ENCODE measurements at places on chromosomes 2 and 18.

DNA sequence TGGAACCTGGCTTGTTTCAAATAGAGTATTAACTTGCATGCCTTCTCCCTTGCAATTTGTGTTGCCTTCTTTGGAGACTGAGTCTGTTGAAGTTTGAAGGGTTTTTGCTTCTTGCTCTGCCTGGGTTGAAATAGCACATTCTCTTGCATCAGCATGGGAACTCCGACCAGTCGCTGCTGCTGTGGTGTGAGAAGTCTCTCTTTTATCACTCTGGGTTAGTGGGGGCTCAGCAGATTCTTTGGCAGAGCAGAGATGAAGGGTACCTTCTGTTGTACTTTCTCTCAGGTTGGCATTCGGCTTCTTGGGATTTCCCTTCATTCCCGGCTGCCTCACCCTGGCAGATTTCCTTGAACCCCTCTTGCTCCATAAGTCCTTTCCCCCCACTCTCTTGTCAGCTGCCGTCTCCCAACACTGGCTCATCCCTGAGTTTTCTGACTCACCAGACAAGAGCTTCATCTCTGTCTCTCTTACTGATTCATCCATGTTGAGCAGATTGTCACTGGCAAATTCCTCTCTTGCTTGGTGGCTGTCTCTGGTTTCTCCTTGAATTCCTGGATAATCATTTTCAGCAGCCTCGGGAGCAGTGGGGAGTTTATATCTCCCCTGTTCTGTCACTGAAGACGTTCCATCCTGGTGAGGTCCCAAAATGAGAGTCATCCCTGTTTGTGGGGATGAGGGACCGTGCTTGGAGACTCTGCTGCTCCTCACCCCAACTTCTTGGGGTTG lies 49.9 kb downstream of the ALPK2 start:
- DNase-seq = no peak

GRCh38 chr2:24363301-24363700 lies 3.0 kb upstream of the ITSN2 start:
- no peak for DNase-seq

DNA sequence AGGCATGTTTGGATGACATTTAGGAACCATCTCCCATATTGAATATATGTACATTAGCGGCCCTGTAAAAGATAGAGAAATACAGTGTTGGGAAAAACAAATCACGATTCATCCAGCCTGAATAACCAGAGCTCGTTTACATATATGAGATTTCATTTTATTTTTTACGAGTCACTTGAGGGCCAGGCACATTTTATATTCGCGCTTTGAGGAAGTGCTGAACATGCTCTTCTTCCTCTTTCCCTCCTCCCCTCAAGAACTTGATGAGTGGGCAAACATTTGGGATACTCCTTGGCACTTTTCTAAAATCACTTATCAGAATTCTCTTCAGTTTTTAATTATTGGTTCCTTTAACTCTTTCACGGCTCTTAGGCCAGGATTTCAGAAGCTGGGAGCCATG lies 268.0 kb upstream of the TANK start:
- no peak for DNase-seq

GRCh38 chr2:200255549-200255948 lies 50.9 kb upstream of the SPATS2L start:
- no peak for DNase-seq

DNA sequence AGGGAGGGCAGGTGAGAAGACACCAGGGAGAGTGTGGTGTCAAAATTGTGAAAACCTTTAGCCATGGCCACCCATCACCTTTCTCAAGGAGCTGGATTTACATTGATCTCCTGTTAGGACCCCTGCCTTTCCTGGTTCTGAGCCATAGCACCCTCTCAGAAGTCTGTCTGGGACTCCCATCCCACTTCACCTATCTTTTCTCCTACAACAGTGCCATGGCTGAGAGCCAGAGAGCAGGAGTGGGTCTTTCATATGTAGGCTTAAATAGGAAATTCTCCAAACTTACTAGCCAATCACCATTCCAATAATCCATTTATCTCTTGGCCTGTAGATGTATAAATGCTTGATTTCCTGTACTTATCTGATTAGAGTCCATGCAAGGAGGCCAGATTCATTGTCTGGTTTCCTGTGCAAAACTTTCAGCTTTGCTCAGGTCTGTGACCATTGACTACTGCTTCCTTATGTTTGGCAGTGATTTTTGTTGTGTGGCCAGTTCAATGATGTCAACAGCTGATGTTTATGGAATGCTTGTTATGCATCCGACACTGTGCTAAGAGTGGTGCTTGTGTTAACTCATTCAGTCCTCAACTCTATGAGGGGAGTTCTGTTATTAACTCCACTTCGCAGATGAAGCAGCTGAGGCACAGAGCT lies 57.6 kb upstream of the IGFBP5 start:
- DNase-seq = no peak

GRCh38 chr18:77056344-77057005 lies 76.1 kb downstream of the MBP start:
- no peak for DNase-seq

DNA sequence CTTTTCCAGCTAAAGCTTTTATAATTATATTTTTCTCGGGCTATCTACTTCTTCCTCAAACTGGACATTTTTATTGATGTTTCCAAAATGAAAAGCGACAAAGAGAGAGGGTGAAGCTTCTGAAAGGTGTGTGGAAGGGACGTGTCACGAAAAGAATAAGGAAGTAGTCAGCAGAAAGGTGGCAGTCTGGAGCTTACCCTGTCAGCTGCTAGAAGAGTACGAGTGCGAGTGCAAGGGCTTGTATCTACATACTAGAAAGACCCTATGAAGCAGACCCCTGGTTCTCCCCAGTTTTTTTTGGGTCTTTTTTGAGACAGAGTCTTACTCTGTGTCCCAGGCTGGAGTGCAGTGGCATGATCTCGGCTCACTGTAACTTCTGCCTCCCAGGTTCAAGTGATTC lies 14.6 kb downstream of the FHL2 start:
- no peak for DNase-seq

DNA sequence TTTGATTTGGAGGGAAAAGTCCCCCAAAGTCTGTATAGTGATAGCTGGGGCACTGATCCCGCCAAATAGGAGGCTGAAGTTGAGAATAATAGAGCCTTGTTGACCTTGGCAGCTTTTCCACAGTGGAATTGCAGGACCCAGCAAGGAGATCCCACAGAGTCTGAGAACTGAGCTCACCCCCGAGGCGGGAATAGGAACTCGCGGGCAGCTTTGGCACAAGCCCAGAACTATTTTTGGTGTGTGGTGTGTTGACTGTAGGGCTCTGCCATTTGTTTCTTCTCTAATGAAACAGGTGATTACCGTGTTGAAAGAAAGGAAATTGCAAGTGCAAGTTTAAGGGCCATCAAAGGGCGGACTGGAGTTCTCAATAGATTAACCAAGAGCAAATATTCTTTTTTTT lies 34.0 kb downstream of the SH3RF3 start:
- peak; percentile 65 for DNase-seq

- DNase-seq = peak; percentile 25
These were observed 1.1 kb upstream of the FARP2 start for GRCh38 chr2:241354668-241355658.

- DNase-seq = no peak
These were observed 29.6 kb upstream of the RPL31 start for GRCh38 chr2:100972452-100972851.

DNA sequence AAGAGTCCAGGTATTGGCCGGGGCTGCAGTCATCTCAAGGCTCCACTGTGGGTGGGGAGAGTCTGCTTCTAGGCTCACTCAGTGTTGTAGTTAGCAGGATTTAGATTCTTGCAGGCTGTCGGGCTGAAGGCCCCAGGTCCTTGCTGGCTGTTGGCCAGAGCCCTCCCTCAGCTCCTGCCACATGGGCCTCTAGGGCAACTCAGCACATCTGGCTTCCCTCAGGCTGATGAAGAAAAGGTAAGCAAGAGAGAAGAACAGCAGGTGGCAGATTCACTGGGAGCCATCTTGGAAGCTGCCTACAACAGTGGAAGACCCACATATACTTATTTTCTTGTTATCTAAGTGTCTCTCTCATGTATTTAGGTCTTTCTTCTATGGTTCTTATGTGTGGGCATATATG lies 4.3 kb downstream of the MRPS9 start:
- DNase-seq = peak; percentile 33

- no peak for DNase-seq
These were observed 68.5 kb upstream of the HDAC4 start for GRCh38 chr2:239469106-239469960.

DNA sequence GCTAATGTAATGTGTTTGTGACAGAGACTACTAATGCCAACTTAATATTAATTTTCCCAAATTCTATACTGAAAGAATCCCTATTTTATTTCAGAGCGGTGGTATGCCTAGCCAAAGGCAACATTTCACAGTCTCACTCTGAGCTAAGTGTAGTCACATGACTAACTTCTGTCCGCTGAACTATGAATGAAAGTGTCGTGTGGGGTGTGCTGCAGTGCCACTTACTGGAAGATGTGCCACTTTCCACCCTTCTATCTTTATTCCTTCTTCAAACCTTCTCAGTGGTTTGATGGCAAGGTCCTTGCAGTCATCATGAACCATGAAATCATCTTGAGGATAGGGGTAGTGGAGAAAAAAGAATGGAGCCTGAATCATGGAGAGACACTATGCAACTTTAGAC lies 47.3 kb upstream of the C1D start:
- DNase-seq = no peak

DNA sequence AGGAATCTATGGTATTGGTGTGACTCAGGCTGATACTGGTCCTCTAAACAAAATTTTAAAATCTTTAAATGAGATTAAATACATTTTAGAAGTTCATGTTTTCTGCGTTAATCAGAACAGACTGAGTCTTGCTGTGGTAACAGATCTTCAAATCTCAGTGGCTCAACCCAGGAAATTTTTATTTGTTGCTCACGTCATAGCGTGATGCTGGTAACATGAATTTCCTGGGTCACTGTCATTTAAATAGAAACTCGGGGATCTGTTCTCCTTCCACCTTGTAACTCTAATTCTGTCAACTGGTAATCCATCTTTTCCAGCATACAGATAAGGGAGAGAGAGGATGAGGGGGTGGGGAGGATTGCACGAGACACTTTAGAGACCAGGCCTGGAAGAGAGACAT lies 90.0 kb downstream of the CDC42EP3 start:
- no peak for DNase-seq

DNA sequence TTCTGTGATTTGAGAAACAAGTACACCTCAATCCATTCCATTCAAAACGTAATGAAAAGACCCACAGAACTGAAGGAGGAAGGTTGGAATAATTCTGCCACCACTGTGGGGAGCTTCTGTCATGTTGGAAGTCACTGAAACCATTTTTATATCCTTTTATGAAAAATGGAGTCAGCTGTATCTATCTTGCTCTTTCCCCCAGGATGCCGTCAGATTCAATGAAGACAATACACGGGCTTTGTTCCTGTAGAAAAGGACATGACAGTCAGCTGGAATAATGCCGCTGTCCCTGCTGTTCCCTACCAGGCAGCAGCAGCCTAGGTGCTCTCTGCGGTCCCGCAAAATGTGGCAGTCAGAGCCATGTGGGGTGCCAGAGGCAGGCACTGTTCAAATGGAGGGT lies 52.5 kb upstream of the APCDD1 start:
- no peak for DNase-seq

DNA sequence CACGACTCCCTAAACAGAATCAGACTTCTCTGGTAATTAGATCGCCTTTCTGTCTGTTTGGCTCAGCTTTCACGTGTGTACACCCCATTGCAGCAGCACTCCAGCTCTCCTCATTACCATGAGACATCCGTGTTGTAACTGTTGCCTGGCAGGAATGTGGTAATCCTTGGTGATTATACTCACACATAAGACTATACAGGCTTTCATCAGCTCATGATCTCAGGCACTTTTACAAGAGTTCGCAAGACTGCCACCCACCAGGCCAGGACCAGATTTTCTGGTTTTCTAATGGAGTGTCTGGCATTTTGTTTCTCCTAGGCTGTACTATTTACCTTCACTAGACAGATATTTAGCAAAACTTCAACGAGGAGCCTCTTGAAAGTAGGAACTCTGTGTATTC lies 50.2 kb downstream of the ACVR1 start:
- DNase-seq = no peak

- peak; percentile 51 for DNase-seq
These were observed 84.2 kb downstream of the SLC4A10 start for GRCh38 chr2:161708350-161708975.

DNA sequence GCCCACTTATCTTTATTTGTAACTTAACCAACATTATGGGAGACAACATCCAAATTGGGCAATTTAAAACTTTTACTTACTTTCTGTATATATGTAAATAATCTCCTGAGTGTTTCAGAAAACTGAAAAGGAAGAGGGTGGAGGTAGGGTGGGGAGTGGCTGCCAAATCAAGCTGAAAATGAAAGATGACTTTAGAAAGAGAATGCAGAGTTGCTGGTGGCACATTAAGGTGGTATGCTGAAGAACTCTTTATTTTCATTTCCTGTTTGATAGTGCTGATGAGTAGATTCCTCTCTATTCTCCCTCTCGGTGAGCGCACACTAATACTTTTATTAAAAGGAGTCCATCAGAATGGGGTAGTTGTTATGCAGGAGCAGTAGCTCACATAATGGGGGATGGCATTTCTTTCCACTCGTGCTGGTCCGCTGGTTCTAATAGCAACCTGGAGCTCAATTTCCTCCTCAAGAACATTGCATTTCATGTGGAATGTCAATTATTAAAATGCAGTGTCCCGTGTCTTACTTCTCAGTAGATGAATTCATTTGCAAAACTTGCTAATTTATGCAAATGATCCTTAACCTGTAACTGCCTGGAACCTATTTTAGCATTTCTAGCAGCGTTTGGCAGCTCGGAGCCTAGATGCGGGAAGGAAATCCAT lies 466.9 kb upstream of the HNRNPA3 start:
- no peak for DNase-seq

GRCh38 chr2:218964041-218964771 lies 4.7 kb downstream of the CDK5R2 start:
- DNase-seq = peak; percentile 76

GRCh38 chr2:108829578-108830310 lies 43.2 kb downstream of the CCDC138 start:
- no peak for DNase-seq

DNA sequence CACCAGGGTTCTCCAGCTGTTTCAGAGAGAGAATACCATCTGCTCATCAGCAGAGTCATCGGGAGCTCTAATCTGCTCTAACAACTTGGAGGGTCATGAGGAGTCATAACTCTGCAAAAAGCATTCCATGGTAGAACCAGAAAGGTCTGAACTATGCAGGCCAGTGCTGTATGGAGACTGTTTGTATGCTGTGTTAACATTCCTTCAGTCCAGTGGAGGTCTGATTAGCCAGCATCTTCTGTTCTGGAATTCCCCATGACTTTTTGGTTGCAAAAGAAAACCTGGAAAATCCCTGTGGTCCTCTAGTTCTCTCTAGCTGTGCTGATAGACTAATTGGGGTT lies 9.4 kb upstream of the ITGB6 start:
- DNase-seq = no peak

- DNase-seq = no peak
These were observed 80.1 kb downstream of the GALNT1 start for GRCh38 chr18:35661483-35662146.

DNA sequence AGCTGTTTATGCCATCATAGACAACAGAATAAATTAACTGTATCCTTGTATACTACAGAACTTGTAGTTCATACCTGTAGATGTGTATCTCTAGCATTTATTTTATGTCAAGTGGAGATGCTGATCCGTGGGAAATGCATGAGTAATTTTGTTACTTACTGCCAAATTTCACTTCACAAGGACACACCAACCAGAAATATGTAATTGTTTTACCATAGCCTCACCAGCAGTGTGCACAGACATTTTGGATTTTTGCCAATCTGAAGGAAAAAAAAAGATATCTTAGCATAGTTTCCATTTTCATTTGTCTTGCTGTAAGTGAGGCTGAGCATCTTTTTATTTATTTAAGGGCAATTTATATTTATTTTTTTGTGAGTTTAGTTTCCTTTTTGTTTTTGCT lies 265.1 kb upstream of the OSR1 start:
- DNase-seq = no peak

- peak; percentile 17 for DNase-seq
These were observed 1.3 kb downstream of the ATP8B1 start for GRCh38 chr18:57801761-57802212.
